Bronchial epithelial cell (primary cell): ENCODE measurements at places on chromosomes 11 and 22. TPM values are rescaled to one million over a fixed set of nuclear protein-coding genes. Genes with fewer than 3 reads are reported as not detected.

NRIP3 gene
- total RNA-seq, result 1.6 and 2.2 TPM in 2 replicates

DNA sequence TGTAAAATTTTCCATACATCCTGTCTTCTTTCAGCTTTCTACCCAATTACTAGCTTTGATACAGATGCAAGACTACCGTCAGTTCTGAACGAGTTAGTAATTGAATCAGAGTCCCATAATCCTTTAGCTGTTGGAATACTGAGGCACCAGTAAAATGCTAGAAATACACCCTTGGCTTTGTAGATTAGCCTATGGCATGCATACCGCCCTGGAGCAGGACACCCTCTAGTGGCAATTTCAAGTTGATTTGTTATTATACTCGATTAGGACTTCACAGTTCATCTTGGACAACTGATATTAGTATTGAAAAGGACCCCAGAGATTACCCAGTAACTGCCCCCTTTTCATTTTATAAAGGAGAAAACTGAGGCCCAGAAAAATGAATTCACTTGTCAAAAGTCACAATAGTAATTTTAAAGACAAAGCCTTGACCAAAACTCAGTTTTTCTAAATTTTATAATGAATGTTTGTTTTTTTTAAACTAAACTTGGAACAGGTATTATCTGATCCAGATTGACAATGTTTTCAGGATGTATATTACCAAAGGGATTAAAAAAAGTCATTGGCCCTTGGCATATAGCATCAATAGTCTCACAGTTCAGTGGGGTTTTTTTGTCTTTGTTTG lies 72.6 kb downstream of the HIPK3 start:
- peak; percentile 74 for DNase-seq

DNA sequence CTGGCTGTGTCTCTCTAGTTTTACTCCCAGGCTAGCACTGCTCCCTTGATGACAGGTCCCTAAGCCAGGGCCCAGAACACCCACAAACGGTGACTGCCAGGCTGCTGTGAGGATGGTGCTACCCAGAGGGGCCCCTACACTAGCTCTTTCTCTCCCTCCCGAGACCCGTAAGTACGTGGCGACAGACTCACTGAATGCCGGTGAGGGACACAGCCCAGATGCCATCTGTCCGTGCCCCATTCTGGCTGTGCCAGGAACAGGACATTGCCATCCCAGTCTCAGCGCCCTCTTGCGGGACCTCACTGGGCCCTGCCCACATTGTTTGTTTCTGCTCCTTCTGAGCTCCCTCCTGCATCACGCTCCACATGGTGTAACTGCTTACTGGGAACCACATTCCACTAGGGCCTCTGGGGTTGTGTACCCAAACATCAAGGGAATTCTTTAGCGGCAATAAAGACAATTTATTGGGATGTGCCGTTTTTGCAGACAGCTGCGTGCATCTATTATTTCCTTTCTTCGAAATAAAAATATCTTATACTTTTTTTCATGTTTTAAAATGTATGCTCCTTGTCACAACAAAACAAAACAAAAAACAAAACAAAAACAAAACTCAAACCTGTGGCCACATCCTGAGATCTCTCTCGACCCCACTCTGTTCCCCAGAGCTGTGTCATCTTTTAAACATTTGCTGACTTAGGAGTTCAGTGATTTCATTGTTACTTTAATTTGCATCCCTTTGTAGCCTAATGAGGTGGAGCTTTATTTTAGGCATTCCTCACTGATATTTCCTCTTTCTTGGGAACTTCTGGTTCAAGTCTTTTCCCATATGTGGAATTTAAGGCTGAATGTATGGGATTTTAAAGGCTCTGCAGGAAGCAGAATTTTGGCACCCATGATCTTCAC lies 4.4 kb upstream of the TPCN2 start:
- DNase-seq, result peak; percentile 53

GRCh38 chr11:74546752-74547151 lies 45.6 kb upstream of the POLD3 start:
- DNase-seq, result peak; percentile 96

DNA sequence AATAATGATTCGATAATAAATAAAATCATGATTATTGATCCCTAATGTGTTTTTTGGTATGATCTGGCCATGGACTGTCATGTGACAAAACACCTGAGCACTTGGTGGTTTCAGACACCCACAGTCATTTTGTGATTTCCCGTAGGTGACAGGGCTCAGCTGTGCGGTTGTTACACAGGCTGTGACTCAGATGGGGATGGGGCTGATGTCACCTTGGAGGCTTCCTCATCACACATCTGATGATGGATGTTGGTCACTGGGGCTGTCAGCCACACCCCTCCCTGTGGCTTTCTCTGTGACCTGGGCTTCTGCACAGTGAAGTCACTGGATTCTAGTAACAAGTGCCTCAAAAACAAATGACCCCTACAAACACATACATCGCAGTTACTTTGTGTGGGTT lies 995.1 kb downstream of the BRD1 start:
- DNase-seq, result no peak

DNA sequence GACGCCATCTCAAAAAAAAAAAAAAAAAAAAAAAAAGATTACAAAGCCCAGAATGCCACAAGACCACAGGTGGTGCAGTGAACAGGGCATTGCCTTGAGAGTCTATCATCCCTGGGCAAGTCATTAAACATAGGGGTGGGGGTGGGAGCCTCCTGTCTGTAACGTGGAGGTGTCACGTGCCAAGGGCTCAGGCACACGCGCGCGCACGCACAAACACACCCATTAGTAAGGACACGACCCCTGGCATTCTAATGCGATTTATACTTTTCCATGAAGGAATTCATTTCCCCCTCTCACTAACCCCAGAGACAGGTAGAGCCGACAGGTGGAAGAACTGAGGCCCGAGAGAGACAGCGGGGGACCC lies 5.8 kb upstream of the GCAT start:
- DNase-seq, result no peak

DNA sequence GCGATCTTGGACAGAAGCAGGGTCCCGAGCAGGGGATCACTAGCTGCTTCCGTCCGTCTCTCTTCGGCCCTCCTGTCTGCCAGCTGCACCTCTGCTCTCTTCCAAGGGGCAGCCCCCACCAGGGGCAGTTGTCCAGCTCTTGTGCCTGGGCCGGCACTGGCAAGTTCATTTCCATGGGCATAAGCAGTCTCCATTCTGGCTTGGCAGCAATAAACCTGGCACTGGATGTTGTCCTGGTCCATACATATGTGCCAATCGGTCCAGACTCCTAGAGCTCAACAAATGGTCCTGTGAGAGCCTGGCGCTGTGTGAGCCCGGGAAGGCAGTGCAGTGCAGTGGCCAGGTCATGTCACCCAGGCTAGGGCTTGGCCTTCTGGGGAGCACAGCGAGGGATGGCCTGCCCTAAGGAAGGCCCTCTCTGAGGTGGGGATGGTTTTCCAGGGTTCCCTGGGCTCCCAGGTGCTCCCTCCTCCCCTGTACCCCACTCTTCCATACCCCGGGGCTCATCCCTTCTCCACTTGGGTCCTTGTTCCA lies 60.4 kb downstream of the RPS6KA4 start:
- DNase-seq, result no peak
